Heart left ventricle (tissue), 16 donors: ENCODE measurements at places on chromosomes 1 and 21. TPM values are rescaled to one million over a fixed set of nuclear protein-coding genes. Genes with fewer than 3 reads are reported as not detected.

GRCh38 chr21:29096218-29097015 lies 23.0 kb upstream of the CCT8 start:
- H3K4me1 ChIP-seq, result peaks cover 10% of the 10 kb centered on the region
- DNase-seq, result no peak
- no peak overlapping the region for H3K4me3 ChIP-seq
- no peak overlapping the region for H3K27ac ChIP-seq

The NBPF6 gene
- polyA plus RNA-seq, result not detected

The NFASC gene
- polyA plus RNA-seq, result 14.6 TPM

- DNase-seq, result no peak
- no peaks in the 10 kb centered on the region for H3K27me3 ChIP-seq
- H3K36me3 ChIP-seq, result no peaks in the 10 kb centered on the region
Measured at GRCh38 chr21:39867198-39867650, at the start of gene PCP4. PCP4 (plus strand) TSS chr21:39867438; CDS start chr21:39867502, 64 bp downstream.

The MIXL1 gene
- polyA plus RNA-seq, result not detected

DNA sequence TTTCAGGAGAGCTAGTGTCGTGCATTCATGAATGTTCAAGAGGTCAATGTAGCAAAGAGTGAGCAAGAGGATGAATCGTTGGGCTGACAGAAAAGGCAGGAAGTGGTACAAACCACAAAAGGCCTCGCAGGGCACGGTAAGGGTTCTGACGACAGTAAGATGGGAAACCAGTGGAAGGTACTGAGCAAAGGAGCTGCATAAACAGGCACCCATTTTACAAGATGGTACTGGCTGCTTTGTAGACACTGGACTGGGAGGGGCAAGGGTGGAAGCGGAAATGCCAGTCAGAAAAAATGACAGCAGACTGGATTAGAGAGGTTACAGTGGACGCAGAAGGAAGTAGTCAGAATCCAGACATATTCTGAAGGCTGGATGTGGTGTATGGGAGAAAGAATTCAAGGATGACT lies 123.5 kb downstream of the PTPN14 start:
- H3K36me3 ChIP-seq, result no peaks in the 10 kb centered on the region
- no peak overlapping the region for H3K27ac ChIP-seq
- H3K27me3 ChIP-seq, result no peaks in the 10 kb centered on the region

- no peak overlapping the region for H3K4me3 ChIP-seq
- no peaks in the 10 kb centered on the region for H3K27me3 ChIP-seq
- no peak for DNase-seq
- no peak overlapping the region for H3K27ac ChIP-seq
- H3K4me1 ChIP-seq, result no peaks in the 10 kb centered on the region
Measured at GRCh38 chr1:197465528-197466327, 197.7 kb downstream of the CRB1 start.

DNA sequence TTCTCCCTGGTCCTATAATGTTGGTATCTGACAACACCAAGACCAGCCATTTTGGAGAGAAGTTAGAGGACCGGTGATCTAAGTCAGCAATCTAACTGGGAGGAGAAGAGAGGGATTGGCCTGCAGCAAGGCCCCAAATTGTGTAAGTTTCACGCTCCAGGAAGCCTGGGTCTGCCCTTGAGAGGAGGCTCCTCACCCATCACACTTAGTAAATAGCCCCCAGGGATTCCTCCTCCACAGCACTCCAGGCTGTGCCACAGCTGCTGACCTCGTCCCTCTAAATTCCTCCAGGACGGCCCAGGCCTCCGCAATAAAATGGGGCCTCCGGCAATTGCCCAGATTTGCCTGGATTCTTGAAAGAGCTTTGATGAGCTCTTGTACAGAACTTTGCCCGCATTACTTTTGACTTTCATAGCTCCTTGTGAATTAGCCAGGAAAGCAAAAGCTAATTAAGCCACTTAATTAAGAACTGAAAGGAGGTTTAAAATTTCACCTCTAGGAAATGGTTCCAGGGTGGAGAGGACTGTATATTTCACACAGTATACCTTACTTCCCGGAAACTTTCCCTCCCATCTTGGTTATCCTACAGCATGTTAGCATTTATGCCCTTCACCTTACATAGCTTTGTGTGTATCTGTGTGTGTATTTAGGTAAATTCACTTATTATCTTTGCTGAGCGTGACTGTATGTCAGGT lies 90.5 kb downstream of the LAMC2 start:
- no peaks in the 10 kb centered on the region for H3K36me3 ChIP-seq
- no peak overlapping the region for H3K4me3 ChIP-seq
- DNase-seq, result no peak
- H3K4me1 ChIP-seq, result peaks cover 41% of the 10 kb centered on the region
- no peak overlapping the region for H3K27ac ChIP-seq
- H3K27me3 ChIP-seq, result no peaks in the 10 kb centered on the region

DNA sequence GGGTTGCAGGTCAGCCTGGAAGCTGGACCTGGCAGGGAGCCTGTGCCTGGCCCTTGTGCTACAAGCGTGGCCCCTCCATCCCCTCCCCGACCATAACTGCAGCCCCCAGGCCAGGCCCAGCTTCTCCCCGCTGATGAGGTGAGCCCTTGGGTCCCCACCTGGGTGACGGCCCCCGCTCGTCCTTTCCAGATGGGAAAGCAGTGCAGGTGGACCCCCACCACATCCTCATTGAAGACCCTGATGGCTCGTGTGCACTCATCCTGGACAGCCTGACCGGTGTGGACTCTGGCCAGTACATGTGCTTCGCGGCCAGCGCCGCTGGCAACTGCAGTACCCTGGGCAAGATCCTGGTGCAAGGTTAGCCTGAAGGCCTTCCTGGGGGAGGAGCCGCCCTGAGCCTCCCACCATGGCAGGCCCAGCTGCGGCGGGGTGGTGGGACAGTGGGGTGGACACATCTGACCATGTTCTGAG lies 56.9 kb downstream of the TRIM11 start:
- no peaks in the 10 kb centered on the region for H3K4me1 ChIP-seq
- no peak overlapping the region for H3K4me3 ChIP-seq
- no peaks in the 10 kb centered on the region for H3K27me3 ChIP-seq
- H3K36me3 ChIP-seq, result no peaks in the 10 kb centered on the region
- H3K27ac ChIP-seq, result no peak overlapping the region

DNA sequence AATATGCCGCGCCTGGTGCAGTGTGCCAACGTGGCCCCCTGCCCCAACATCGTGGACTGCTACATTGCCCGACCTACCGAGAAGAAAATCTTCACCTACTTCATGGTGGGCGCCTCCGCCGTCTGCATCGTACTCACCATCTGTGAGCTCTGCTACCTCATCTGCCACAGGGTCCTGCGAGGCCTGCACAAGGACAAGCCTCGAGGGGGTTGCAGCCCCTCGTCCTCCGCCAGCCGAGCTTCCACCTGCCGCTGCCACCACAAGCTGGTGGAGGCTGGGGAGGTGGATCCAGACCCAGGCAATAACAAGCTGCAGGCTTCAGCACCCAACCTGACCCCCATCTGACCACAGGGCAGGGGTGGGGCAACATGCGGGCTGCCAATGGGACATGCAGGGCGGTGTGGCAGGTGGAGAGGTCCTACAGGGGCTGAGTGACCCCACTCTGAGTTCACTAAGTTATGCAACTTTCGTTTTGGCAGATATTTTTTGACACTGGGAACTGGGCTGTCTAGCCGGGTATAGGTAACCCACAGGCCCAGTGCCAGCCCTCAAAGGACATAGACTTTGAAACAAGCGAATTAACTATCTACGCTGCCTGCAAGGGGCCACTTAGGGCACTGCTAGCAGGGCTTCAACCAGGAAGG lies 4.3 kb downstream of the GJB3 start:
- H3K27ac ChIP-seq, result no peak overlapping the region
- peaks cover 26% of the 10 kb centered on the region for H3K27me3 ChIP-seq
- H3K4me3 ChIP-seq, result no peak overlapping the region

DNA sequence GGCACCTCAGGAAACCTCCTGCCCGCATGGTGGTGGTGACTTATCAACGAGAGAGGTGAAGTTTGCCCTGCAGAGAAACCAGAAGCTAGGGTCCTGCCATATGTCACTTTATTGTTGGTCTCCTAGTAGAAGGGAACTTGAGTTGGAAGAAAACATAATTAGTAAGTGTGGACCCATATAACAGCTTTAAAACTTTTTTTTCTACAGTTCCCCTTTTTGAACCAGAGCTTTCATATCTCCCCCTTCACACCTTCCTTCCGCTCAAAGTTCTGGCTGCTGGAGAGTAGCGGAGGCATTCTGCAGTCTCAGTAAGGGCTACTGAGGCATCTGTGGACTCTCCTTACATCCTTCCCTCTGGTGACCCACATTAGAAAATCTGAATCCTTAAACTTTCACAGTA lies 48.9 kb downstream of the PHC2 start:
- H3K36me3 ChIP-seq, result no peaks in the 10 kb centered on the region
- peak overlapping the region; percentile 55 for H3K27ac ChIP-seq
- H3K4me1 ChIP-seq, result peaks cover 28% of the 10 kb centered on the region

DNA sequence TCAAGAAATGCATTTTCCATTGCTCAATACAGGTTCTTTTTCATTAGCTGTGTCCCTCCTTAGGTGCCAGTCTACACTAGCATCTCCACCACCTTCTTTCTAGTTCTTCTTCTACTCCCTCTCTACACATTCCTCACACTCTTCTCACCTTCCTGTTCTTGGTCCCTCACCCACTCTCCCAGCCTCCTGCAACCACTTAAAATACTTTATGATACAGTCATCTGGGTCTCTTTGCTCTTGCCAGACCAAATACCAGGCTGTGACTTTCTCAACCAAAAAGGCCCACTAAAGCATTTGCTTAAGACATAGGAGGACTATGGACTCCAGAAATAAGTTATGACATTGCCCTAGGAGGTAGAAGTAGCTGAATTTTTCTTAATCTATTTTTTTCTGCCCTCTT lies 35.1 kb downstream of the PIGM start:
- H3K27me3 ChIP-seq, result no peaks in the 10 kb centered on the region
- H3K4me1 ChIP-seq, result no peaks in the 10 kb centered on the region
- H3K27ac ChIP-seq, result no peak overlapping the region
- DNase-seq, result no peak
- no peaks in the 10 kb centered on the region for H3K36me3 ChIP-seq

DNA sequence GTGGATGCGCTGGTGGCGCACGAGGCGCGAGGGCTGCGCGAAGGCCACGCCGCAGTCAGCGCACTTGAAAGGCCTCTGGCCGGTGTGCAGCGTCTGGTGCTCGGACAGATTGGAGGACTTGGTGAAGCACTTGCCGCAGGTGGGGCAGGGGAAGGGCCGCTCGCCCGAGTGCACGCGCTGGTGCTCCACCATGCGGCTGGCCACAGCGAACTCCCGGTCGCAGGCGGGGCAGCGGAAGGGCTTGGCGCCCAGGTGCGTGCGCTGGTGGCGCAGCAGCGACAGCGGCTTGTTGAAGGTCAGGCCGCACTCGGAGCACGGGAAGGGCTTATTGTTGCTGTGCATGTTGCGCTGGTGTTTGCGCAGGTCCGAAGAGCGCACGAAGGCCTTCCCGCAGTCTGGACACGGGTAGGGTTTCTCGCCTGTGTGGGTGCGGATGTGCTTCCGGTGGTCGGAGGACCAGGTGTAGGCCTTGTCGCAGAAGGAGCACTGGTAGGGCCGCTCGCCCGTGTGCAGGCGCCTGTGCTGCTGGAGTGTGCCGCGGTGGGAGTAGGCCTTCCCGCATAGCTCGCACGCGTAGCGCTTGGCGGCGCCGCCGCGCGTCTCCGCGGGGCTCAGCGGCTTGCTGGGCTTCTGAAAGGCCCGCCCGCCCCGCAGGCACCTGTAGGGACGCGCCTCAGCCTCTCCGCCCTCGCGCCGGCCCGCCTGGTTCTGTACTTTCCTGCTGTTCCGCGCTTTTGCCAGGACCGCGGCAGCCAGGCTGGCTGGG lies 4.7 kb downstream of the ZNF648 start:
- H3K4me1 ChIP-seq, result no peaks in the 10 kb centered on the region
- H3K27me3 ChIP-seq, result peaks cover 49% of the 10 kb centered on the region
- H3K27ac ChIP-seq, result no peak overlapping the region
- no peaks in the 10 kb centered on the region for H3K36me3 ChIP-seq
- DNase-seq, result no peak
- H3K4me3 ChIP-seq, result peak overlapping the region; percentile 2

The CLDN17 gene
- polyA plus RNA-seq, result not detected

- DNase-seq, result no peak
- H3K4me1 ChIP-seq, result no peaks in the 10 kb centered on the region
- no peaks in the 10 kb centered on the region for H3K27me3 ChIP-seq
- H3K36me3 ChIP-seq, result no peaks in the 10 kb centered on the region
- no peak overlapping the region for H3K4me3 ChIP-seq
Measured at GRCh38 chr1:40927781-40928180, 51.7 kb upstream of the CTPS1 start.

The NPHS2 gene
- not detected for polyA plus RNA-seq

GRCh38 chr1:28074892-28075511 lies 13.4 kb downstream of the EYA3 start:
- H3K27me3 ChIP-seq, result no peaks in the 10 kb centered on the region
- H3K27ac ChIP-seq, result no peak overlapping the region
- peaks cover 7% of the 10 kb centered on the region for H3K36me3 ChIP-seq

DNA sequence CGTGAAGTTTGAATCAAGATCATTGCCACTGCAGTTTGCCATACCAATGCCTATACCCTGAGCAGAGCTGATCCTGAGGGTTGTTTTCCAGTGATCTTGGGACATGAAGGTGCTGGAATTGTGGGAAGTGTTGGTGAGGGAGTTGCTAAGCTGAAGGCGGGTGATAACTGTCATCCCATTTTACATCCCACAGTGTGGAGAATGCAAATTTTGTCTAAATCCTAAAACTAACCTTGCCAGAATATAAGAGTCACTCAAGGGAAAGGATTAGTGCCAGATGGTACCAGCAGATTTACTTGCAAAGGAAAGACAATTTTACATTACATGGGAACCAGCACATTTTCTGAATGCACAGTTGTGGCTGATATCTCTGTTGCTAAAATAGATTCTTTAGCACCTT lies 78.6 kb downstream of the FMN2 start:
- DNase-seq, result no peak
- H3K27ac ChIP-seq, result no peak overlapping the region
- no peaks in the 10 kb centered on the region for H3K4me1 ChIP-seq

- H3K27me3 ChIP-seq, result no peaks in the 10 kb centered on the region
- no peak for DNase-seq
- H3K36me3 ChIP-seq, result no peaks in the 10 kb centered on the region
- H3K4me1 ChIP-seq, result no peaks in the 10 kb centered on the region
- no peak overlapping the region for H3K27ac ChIP-seq
Measured at GRCh38 chr1:119367432-119368124, 1.0 kb upstream of the HAO2 start.

DNA sequence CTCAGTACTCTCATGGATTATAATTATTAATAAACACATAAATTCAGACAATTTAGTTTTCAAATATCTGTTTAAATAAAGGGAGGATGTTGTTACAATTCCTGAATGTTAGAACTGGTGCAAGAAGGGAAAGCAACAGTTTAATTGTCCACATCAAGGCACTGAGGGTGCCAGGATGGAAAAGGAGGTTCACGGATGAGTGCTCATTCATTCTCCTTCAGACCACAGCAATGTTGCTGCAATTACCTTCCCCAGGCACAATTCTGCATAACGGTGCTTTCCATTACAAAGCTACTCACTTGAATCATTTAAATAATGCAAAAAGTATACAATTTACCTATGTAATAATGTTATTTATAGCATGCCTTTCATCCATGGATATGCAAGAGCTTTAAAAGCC lies 52.3 kb upstream of the COG2 start:
- no peak overlapping the region for H3K27ac ChIP-seq
- no peak overlapping the region for H3K4me3 ChIP-seq
- H3K4me1 ChIP-seq, result no peaks in the 10 kb centered on the region
- DNase-seq, result no peak

The PYHIN1 gene
- polyA plus RNA-seq, result 0.07 TPM
